ENCODE measurements at places on chromosomes 13 and 19.

DNA sequence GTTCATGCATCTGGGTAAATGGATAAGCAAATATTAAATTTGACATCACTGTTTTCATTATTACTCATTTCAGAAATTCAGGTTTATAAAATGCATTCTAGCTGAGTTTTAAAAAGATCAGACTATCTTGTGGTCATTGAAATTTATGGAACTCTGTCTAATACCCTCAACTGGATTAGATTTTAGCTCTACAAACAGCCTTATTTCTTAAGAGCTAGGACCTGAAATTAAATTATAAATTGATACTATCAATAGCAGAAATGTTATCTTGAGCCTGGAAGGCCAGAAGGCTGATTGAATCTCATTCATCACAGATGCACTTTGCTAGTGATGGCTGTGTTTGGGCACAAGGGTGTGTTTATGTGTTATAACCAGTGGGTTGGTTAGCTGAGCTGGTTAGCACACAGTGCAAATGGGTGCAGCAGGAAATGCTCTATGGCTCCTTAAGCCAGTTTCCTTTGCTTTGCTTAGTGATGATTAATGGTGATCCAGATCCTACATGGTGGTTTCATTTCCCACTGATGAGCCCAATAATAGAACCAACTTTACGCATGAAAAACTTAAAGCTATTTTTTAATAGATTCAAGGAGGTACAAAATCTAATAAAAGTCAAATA, 310.8 kb upstream of the KLF12 start:
- no peak for DNase-seq

- no peak for DNase-seq
Measured at GRCh38 chr19:40705362-40705651, 11.4 kb downstream of the COQ8B start.

GRCh38 chr19:55452749-55453346, 8.6 kb downstream of the ISOC2 start:
- peak; percentile 32 for DNase-seq

DNA sequence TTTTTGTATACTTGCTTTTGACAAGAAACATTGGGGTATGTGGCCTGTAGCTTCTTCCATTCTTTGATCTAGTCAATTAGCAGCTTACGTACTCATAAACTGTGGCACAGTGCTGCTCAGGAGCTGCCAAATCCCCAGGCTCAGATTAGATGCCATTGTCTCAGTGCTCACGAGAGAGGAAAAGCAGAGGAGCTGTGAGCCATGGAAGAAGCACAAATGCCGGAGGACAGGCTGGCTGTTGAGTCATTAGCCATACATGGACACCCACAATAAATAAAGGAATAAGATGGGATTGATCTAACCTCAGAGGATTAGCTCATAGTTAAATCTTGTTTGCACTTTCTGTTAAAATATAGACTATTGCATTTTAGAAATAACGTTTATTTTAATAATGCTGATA, 121.7 kb downstream of the POSTN start:
- no peak for DNase-seq

GRCh38 chr13:30274083-30274482, 33.3 kb downstream of the KATNAL1 start:
- DNase-seq = no peak

DNA sequence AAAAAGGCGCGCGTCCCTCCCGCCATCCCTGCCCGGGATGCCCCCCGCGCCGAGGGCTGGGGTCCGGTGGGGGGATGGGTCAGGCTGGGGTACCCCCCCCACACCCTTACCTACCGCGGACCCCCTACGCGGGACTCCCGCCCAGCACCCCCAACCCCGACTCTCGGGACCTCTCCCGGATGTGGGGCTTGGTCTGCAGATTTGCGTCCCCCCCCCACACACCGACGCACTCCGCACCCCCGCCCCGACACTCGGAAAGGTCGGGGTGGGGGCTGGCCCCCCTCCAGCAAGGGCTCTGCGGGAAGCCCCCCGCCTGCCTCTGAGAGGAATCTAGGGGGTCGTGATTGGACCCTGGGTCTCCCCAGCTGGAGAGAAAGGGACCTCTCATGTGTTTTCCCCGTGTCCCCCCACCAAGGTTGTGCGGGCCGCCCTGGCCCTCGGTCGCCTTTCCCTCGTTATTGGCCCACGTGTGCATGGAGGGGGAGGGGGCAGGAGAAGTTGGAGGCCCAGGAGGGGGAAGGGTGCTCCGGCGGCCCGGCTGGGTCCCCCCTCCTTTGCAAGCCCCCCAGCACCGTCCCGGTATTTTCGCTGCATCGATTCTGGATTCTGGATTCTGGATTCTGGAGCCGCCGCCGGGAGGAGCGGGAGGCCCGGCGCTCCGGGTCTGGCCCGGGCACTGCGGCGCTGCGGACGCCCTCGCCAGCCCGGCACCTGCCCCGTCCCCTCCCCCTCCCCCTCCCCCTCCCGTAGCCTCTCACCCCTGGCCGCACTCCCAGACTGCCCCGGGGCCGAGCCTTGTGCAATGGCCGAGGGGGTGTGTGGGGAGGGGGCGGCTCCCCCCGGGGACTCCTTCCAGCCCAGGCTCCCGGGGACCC, 607 bp downstream of the NFIC start:
- no peak for DNase-seq

GRCh38 chr13:93758575-93758974, 532.0 kb downstream of the GPC6 start:
- no peak for DNase-seq

GRCh38 chr19:49415102-49415809, 8.0 kb downstream of the PTH2 start:
- no peak for DNase-seq

DNA sequence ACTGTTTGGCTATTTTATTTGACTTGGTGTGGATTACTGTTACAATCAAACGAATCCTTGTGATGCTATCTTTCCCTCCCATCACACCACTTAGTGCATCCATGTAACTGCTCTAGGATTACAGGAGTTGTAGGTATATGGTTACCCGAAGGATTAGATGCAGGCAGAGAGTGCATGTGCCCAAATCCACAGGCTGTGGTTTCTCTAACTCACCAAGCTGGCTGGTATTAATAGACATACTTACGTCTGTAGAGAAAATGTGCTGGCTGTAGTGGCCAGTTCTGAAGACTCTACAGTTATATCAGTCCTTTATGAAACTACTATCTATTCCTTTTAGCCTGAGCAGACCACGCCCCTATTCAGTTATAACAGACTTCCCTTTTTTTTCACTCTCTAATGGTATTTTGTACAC, 1.1 kb upstream of the HMGB1 start:
- no peak for DNase-seq

GRCh38 chr13:99373436-99373835, 66.2 kb upstream of the GPR183 start:
- DNase-seq = no peak

DNA sequence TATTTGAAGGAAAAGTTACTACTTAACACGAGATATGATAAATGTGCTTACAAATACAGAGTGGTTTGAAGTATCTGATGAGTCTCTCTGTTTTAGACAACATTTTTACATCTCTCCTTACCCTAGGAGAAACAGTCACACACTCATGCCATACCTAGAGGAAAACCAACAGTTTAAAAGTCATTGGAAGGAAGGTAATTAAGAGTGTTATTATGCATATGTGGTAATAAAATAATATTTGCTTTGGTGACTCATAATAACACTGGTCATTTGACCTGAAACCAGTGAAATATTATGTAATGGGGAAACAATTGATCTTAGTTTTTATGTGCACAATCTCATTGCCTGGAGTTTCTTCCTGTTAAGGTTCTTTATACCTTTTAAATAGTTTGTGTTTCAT, 136.9 kb upstream of the SOX21 start:
- no peak for DNase-seq

DNA sequence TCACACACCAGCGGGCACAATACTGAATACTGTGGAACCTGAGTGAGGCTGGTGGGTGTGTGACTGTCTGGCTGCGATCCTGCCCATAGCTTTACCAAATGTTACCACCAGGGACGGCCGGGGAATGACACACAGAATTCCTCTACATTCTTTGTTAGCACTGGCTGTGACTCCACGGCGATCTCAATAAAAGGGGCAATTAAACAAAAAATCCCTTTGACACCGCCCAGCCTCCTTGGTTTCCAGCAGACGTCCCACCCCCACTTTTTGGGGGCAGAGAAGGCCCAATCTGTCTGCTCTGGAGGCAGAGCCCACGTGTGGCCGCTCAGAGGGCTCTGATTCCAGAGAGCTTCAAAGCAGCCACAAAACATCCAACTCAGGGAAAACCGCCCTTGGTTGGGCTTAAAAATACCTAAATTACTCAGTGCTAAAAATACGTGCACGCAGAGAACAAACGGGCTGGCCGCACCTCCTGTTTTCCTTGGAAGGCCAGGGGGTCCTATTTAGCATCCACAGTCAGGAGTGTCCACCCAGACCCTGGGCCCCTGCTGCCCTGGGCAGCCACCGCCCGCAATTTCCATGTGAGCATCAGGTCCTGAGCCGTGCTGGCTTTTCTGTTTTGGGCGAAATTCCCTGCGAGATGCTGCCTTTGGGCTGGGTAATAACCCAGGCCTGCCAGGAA, 47.8 kb downstream of the GADD45B start:
- no peak for DNase-seq

DNA sequence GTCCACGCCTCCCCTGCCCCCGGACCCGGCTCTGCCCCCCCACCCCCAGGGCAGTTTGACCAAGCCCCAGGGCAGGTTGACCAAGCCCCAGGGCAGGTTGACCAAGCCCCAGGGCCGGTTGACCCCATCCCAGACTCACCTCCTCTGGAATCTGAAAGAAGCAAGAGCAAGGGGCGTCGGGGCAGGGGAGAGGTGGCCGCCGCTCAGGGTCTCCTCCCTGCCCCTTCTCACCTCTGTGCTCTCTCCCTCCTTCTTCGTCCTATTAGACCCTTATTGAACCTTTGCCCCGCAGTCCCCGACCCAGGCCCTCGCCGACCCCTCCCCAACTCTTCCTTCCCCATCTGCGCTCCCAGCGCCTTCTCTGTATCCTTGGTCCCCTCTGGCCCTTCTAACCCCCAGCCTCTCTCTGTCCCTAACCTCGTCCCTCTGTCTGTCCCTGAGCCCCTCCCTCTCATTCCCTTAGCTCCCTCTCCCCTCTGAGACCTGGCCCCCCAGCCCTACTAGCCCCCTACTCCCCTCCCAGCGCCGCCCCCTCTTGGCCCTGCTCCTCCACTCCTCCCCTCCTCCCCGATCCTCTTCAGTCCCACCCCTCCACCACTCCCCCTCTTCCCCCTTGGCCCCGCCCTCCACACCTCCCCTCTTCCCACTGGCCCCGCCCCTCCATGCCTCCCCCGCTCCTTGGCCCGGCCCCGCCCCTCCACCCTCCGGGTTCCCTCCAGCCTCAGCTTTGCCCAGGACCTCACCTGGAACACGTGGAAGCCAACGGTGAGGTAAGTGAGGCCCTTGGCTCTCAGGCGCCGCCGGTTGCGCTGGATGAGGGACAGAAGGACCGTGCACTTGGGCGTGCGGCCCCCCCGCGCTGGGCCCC, 7.6 kb downstream of the CAPN12 start:
- peak; percentile 69 for DNase-seq

DNA sequence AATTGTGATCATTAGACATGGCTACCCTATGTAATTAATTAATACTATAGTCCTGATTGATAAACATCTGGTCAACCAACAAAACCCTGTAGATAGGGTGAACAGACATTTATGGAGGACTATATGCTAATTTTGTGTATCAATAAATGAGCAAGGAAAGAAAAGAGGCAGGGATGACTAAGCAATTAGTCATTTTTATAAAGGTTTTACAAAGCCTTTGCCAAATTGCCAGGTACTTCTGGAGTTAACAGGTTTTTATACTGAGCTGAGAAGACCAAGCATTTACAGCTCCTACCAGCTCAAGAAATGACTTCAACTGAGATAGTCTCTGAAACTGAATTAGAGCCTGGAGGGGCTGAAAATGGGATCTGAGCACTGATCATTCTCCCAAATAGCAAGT, 186.8 kb upstream of the PRR20A start:
- no peak for DNase-seq

DNA sequence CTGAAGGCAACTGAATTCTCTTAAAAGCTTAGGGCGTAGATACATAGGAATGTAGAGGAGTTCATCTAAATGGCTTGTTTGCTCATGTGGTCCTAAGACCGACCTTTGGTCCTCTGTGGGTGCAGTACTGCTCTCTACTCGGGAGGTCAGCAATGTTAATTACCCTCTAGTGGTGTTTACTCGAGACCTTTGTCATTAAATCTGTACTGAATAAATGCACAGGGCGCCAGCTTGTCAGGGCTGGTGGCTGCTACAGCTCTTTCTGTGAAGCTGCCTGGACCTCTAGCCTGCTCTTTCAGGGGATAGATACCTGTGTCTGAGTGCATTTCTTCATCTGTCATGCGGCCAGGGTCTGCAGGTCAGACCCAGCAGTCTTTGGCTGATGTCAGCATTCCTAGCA, 29.2 kb upstream of the MPHOSPH8 start:
- DNase-seq = no peak

GRCh38 chr13:108830916-108831315, 201.5 kb downstream of the MYO16 start:
- no peak for DNase-seq

DNA sequence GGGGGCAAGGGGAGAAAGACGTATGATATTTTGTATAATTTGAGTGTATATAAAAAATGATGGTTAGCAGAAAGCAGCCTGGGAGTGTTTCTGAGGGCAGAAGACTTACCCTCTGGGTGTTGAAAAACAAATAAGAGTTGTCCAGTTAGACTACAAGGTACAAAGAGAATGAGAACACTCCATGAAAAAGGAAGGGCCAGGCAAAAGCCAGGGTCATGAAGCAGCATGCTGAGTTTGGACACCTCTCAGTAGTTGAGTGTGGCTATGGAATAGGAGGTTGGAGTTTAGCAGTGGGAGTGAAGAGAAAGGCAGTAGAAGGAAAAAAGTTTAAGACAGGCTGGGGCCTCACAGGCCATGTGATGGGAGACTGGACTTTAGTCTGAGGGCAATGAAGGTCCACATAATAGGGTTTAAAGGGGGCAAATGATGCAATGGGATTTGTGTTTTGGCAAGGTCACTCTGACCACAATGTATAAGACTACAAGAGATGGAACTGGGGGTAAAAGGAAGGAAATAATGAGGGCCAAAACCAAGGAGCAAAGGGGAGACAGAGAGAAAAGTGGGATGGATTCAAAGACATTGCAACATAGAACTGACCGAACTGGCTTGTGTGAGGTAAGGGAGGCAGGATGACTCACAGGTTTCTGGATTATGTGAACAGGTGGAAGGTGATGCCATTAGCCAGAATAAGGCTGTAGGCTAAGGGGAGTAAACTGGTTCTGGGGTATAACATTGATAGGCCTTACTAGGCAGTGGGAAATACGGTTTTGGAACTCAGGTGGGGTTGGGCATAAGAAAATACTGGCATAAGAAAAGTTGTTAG, 76.6 kb downstream of the SERP2 start:
- no peak for DNase-seq

All from activated naive CD4-positive, alpha-beta T cell treated with anti-CD3 and anti-CD28 coated beads, Interleukin-2, amount 50 U/mL, for 16 hours (primary cell).